ENCODE measurements at places on chromosomes 11 and 22.

DNA sequence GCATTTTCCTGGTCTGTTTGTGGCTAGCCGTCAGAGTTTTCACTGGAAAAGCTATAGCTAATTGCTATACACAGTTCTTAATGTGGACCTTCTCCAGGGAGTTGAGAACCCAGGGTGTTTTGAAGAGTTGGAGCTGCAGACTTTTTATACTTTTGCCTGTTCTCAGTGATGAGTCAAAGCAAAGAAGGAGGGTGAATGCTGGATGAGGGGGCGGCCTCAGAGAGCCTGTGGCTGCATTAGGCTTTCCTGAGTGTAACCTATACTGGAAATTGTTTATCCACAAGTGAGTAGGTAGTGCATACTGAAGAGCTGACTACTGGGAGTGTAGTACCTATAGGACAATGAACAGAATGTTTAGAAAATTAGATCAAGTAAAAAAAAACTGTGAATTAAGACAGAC, 79.7 kb upstream of the HORMAD2 start:
- peak; percentile 25 for DNase-seq

DNA sequence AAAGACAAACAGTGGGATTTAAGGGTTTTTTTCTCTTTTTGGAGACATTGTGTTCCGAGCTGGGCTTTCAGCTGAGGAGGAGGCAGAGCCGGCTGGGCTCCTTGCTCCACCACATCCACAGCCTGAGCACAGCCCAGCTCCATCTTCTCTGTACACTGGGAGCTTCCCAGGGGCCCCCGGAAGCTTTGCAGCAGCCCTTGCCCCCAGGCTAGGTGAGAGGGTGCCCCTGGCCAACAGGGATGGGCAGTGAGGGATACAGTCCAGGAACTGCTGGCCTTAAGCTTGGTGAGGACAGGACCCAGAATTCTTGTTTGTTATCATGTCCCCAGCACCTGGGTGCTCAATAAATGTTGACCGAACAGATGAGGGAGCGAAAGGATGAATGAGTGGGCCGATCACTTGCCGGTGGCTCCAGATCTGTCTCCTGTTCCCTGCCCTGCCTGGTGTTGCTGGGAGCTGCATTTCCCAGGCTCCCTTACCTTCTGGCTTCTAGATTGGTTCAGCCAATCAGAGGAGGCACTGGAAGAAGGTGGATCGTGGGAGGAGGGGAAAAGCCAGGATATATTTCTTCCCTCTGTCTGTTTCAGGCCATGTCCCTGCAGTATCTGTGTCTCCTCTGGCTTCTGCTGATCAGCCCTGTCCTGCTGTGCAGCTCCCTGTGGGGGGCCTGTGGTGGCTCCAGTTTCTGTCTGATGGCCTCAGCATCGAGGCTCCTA, 26.5 kb upstream of the NECTIN1 start:
- DNase-seq = no peak

- no peak for DNase-seq
Measured at GRCh38 chr11:66294626-66295620, 3.2 kb downstream of the TMEM151A start.

DNA sequence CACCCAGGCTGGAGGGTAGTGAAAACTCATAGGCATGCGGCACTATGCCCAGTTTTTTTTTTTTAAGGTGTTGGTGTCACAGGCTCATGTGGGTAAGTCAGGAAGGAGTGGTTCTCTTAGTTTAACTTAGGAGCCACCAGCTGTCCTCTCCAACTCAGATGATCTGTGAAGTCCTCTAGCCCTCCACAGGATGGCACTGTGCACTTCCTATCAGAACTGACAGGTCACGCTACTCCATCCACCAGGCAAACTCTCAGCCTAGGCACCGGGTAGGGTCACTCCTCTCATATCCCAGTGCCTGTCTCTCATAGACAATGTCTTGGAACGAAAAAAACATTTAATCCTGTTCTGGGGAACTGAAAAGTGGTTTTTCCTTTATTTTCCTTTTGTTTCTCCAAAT, 16.5 kb downstream of the NAP1L4 start:
- DNase-seq = peak; percentile 33

- peak; percentile 48 for DNase-seq
Measured at GRCh38 chr11:9002920-9003572, 755 bp downstream of the NRIP3 start.

DNA sequence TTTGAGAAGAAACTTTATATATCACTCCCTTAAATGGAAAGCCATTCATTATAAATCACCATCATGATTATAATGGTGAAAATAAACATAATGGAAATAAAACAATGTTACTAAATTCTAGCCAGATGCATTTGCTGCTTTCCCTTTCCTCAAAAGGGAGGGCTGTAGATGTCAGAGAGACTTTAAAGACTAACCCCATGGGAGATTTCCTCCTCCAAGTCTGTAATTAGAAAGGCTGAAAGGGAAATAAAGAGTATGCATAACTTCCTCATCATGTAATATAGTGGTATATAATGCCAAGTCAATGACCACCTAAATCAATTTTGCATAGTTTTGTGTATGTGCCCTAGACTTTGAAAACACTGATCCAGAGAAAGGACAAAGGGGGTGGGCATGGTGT, 6.4 kb downstream of the CD6 start:
- no peak for DNase-seq

DNA sequence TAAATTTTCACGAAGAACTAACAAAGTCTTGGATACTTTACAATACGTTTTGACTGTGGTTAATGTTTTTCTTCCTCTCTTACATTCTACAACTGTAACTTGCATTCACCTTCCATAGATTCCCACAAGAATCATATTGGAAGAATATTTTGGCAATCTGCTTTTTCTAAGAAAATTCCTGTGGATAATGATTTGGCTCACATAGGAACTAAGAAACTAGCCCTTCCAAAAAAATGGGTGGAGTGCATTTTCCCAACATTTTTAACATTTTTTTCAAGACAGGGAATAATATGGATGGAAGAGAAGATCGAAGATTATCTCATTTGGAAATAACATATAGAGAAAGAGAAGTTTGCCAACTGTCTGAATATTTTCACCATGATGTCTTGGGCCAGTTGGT, 256.9 kb upstream of the POU2AF2 start:
- DNase-seq = no peak

DNA sequence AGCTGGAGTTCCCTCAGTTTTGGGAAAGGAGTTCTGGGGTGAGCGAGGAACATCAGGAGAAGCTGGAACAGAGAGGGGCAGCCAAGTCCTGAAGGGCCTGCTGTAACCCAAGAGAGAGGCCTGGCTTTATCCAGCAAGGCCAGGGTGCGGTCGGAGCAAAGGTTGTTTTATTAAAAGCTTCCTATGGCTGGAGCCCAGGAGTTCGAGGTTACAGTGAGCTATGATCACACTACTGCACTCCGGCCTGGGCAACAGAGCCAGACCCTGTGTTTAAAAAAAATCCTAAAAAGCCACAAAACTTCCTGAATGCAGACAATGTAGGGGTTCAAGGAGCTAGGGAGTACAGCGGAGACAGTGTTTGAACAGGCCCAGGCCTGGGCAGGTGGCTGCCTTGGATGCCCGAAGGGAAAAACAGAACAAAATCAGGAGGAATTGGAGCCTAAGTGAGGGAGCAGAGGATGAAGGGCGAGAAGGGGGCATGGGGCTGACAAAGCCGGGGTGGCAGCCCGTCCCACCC, 22.2 kb upstream of the MALAT1 start:
- DNase-seq = no peak

- no peak for DNase-seq
Measured at GRCh38 chr22:46607483-46608114, 12.6 kb upstream of the GRAMD4 start.

GRCh38 chr11:84250834-84251613, 964.9 kb upstream of the CCDC90B start:
- no peak for DNase-seq

GRCh38 chr11:16099343-16099900, 256.9 kb downstream of the SOX6 start:
- DNase-seq = no peak

DNA sequence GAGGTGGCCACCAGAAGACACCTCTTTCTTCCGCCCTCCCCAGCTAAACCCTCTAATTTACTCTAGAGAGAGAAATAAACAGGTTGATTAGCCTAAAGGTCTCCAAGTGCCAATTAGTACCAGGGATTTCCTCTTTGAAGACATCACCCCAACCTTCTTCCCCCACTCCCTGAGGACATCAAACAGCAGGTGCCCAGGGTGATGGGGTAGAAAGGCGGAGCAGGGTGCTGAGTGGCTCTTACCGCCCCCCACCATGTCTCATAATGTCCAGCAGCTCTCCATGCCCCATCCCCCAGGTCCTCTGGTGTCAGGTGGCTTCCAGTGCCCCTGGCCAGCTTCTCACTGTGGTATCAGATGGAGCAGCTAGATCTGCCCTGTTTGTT, 5.3 kb upstream of the GNAZ start:
- no peak for DNase-seq

DNA sequence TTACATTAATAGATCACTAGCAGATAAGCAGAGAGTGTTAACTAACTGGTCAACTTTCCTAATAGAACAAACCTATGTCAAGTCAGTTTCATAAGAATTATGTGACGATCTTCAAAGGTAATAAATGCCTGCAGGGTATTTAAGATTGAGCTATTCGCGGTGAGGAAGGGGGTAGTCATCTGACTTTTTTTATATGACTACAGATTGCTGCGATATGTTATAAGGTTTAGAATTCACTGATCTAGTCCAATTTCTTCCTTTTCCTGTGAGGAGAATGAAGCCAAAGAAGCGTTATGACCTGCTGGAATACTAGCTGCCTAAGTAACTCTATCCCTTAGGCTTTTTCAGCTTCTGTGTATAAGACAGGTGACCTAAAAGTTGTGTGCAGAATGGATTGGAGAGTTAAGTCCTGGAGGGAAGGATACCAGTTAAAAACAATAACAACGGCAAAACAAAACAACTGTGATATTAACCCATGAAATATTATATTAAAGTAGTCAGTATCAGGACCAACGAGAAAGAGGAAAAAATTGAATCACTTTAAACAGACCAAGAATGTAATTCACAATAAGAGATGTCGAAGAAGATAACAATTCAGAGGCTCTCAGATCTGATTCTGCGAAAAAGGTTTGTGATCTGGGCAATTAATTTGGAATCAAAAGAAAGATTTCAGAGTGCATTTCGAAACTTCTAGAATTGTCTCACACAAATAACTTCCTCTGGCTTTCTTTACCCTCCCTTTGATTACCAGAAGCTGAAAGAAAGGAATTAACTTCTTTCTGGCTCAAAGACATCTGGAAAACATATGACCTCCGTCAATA, 630 bp downstream of the CASP4 start:
- no peak for DNase-seq

- DNase-seq = no peak
Measured at GRCh38 chr11:74895340-74896116, 53.4 kb downstream of the XRRA1 start.

DNA sequence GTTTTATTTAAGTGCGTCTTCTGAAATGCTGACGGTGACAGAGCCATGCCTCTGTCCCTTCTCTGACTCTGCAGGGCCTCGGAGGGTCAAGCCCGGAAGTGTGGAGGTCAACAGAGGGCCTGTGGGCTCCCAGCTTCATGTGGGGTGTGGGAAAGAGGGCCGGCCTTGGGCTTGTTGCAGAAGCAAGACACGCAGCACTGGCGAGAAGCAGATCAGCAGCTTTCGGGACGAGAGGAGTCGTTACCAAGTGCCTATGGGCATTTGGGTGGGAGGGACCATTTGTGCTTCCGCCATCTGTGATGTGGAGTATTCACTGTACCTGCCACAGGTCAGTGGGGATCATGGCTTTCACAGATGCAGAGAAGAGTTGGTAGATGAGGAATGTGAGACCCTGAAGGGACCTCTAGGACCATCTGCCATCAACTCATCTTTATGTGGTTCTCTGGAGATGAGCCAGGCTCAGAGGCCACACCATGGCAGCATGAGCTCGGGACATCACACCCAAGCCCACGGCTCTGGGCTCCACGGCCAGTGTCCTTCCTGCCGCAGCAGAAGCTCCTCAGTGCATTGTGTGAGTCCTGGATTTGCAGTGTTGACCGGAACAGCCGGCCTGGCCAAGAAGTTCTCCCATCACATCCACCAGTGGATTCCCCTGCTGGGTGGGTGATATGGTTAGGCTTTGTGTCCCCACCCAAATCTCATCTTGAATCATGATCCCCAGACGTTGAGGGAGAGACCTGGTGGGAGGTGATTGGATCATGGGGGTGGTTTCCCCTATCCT, 590.7 kb downstream of the TBC1D22A start:
- DNase-seq = no peak

- DNase-seq = no peak
Measured at GRCh38 chr22:44333847-44334635, 21.3 kb upstream of the SHISAL1 start.

DNA sequence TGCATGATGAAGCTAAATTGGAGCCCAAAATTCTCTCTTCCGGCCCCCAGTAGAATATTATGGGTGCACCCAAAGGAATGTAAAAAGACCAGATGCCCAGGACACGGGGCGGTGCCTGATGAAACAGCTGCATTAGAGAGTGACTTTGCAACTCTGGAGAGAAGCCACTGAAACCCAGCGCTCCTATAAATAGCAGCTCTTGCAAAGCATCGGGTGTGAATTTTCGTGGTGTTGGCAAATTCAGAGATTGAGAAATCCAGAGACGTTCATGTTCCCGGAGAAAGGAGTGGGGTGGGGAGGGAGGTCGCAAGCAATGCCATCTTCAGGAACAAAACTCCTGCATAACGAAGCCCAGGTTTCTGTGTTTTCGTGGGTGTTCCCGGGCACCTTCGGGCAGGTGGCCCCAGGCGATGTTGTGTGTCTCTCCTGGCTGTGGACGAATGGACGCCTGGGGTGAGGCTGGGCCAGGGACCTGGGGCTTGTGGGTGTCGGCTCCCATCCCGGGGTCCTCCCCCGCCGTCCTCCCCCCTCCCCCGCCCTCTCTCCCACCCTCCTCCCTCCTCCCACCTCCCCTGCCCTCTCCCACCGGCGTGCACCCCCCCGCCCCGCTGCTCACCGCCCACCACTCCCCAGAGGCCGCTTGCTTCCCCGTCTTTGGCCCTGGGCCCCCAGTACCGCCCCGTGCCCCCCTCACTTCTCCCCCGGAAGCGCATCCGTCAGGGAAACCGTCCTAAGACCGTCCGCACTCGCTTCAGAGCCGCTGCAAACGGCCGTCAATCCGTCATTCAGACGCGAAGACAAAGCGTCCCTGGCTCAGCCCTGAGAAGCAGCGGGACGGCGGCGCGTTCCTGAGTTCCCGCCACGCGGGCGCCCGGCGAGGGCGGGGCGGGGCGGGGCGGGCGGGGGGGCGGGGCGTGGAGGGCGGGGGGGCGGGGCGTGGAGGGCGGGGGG, 26.7 kb upstream of the TOLLIP start:
- DNase-seq = peak; percentile 66
